ENCODE measurements at places on chromosomes 16 and 17.

DNA sequence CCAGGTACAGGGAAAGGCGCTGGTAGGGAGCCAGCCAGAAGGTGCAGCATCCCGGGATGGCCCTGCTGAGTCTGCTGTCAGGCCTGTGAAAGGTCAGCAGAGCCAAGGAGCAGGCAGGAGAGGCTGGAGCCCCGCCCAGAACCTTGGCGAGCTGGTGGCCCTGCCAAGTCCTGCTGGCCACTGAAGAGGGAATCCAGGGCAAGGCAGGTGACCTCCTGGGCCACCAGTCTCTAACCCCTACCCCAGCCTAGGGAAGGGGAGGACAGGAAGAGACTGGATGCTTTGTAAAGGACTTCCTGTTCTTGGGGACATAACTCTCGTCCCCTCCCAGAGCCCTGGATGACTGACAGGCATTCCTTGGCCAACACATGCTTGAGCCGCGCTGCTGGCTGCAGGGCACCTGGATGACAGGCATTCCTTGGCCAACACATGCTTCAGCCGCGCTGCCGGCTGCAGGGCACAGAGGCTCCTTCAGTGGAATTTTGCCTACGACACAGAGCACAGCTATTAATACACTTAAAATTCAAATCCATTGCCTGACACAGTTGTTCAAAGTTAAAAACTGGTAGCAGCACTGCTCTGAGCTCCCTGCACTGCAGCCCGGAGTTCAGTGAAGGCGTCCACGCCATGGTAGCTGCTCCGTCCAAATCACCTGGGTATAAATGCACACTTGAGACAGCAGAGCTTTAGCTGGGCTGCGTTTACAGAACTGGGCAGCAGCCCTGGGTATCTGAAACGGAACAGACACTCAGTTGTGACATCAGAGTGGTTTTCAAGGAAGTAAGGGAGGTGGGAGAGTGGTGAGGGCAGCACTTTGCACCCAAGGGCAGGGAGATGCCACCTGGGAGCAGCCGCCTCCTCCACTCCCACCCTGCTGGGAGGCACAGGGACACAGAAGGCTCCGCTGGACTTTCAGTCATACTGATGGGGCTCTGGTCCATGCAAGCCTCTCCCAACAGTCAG, 2.0 kb upstream of the BRICD5 start:
- DNase-seq: peak; percentile 56

DNA sequence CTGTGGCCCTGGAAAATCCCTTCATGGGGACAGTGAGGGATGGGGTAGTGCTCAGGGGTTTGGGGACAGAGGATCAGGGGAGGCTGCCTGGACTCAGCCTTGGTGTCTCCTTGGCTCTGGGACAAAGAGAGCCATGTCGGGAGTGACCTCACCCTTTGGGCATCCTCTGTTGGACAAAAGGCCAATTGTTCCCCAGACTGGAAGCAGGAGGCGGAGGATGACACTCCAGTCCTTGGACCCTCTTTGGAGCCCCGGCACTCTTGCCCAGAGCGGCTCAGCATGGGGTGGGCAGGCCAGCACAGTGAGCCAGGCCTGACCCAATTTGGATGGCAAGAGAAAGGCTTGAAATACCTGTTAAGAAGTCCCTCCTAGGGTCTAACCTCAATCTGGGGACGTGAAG, 39.4 kb upstream of the PHB1 start:
- DNase-seq: no peak

GRCh38 chr16:89395150-89396142, 94.9 kb downstream of the ANKRD11 start:
- no peak for DNase-seq

GRCh38 chr17:75128694-75129505, 2.6 kb downstream of the NT5C start:
- no peak for DNase-seq

GRCh38 chr17:5672141-5672540, 87.8 kb upstream of the NLRP1 start:
- no peak for DNase-seq

- no peak for DNase-seq
Measured at GRCh38 chr16:86288716-86289294, 221.5 kb upstream of the FOXF1 start.

GRCh38 chr16:23999663-24000062, 163.9 kb downstream of the PRKCB start:
- DNase-seq: peak; percentile 69

DNA sequence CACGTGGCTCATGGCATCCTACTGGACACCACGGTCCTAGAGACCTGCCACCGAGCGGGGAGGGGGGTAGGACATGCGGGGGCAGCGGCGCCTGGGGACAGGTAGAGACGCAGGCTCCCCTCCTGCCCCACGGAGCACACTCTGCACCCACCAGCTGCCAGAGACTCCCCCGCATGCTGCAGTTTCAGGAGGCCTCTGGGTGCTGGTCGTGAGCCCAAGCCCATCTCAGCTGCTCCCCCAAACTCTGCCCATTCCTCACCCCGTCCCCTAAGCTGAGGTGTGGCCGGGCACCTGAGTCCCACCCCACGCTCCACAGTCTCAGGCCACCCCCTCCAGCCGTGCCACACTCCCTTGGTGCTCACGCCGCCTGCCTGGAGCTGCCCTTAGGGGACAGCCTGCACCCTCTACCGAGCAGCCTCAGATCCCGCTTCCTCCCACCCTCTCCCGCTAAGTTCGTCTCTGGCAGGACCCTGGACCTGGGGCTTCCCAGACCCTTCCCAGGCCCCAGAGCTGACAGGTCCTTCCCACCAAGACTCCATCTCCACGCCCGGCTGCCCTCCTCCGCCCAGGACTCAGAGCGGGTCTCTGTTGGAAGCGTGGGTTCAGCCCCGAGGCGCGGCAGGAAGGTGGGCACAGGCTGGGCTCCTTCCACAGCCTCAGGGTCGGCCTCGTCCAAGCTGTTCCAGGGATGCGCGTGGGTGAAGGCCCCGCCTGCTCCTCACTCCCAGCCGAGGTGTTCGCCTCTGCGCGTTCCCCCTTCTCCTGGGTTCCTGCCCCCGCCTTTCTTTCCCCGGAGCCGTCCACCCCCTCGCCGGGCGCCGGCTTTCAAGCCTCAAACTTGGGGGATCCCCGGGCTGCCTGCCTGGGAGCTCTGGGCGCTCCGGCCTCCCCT, 1.3 kb downstream of the RAB40B start:
- peak; percentile 62 for DNase-seq

- no peak for DNase-seq
Measured at GRCh38 chr16:68234188-68235107, 1.5 kb downstream of the ESRP2 start.

DNA sequence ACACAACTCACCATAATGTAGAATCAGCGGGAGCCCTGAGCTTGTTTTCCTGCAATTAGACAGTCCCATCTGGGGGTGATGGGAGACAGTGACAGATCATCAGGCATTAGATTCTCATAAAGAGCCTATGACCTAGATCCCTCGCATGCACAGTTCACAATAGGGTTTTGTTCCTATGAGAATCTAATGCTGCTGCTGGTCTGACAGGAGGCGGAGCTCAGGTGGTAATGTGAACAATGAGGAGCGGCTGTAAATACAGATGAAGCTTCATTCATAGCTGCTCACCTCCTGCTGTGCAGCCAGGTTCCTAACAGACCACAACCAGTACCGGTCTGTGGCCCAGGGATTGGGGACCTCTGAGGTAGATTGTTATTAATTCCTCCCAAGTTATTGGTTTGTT, 2.9 kb upstream of the DOK4 start:
- DNase-seq: no peak

DNA sequence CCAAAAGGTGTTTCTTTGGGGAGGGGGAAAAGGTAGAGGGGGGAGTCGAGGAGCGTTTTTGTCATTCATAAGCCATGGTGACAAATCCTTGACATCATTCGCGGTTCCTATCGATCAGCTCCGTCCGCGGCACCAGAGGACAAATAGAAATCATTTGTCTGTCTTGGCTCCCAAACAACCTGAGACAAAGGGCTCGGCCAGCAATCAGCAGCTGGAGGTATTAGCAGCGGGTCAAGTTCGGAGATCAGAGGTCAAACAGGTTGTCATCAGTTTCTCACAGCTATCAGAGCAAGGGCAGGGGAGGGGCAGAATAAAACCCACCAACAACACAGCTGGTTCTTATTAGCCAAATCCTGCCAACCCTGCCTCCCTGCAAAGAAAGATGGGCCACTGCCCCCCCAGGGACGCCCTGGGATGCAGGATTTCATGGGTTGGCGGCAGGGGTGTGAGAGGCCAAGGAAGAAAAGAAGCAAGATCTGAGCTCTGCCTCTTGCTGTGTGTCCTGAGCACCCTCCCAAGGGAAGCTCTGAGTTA, 145.3 kb upstream of the LHX1 start:
- DNase-seq: no peak

DNA sequence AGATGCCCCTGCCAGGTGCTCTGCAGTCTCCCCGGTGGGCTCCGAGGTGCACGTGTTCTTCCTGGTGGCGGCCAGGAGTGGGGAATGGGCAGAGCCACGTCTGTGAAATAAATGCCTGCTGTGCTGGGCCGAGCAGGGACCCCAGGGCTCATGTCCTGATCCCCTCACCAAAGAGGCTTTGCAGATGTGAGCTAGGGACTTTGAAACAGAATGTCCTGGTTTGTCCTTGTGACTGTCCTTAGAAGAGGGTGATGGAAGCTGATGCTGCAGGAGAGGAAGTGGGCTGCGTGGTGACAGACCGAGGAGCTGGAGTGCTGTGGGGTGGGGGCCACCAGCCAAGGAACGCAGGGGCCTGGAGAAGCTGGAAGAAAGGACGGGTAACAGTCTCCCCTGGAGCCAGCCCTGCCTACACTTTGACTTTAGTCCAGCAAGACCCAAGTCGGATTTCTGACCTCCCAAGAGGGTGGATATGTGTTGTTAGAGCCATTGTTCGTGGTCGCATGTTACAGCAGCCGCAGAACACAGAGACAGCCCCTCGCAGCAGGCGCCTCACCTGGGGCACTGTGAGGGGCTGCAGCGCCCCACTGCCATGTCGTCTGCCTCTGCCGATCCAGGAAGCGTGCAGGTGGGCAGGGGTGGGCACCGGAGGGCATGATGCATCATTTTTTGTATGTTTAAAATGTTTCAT, 217.9 kb upstream of the CIBAR2 start:
- no peak for DNase-seq

DNA sequence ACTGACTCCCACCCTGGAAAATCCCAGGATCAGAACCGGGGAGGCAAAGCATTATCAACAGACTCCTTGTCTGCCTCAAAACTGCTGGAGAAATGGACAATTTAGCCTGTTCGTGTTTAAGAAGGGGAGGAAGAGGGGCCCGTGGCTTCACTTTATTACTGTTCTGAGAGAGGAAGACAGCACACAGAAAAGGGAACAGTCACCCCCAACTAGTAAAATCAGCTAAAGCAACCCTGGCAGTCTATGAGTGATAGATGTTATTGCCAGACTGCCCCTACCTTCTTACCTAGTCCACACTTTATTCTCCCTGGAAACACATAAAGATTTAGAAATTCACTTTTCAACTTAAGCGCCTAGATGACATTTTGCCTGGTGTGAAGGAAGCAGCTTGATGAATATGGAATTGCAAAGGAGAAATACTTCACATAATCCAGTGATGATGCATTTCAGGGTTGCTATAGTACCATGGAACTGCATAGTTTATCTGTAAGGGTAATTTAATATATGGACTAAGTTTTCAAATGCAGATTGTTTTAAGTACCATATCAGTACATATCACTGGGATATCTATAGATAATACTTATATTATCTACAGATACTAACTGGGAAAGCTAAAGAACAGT, 36.9 kb upstream of the TRAP1 start:
- DNase-seq: no peak

- DNase-seq: peak; percentile 40
Measured at GRCh38 chr17:49646391-49647255, 31.3 kb downstream of the SPOP start.

DNA sequence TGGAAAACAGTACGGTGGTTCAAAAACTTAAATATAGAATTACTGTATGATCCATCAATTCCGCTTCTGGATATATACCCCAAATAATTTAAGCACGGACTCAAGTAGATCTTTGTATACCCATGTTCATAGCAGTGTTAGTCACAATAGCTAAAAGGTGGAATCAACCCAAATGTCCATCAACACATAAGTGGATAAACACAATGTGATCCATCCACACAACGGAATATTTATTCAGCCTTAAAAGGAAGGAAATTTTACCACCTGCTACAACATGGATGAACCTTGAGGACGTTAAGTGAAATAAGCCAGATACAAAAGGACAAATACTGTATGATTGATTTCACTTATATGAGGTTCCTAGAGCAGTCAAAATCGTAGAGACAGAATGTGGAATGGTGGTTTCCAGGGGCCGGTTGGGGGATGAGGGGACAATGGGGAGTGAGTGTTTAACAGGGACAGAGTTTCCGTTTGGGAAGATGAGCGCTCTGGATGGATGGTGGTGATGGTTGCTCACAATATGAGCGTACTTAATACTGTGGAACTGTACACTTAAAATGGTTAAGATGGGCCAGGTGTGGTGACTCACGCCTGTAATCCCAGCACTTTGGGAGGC, 5.4 kb upstream of the RNF222 start:
- no peak for DNase-seq

DNA sequence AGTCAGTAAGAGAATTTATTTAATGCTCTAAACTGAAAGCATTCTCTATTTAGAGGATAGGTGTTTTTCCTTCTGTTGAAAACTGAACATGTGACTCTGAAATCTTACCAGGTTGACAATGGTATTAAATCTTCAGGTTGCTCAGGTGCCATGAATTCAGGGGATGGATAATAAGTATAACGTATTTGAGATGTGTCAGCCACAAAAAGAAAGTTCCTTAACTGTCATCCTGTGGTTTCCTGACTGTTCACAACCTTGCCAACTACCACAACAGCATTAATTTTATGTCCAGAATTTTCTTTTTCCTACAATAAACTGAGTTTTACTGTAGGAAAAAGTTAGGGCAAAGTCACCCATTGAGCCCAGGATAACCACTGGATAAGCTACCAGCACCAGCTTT, 243.3 kb upstream of the PSMD7 start:
- DNase-seq: no peak

GRCh38 chr16:47876511-47876910, 279.3 kb downstream of the ABCC12 start:
- no peak for DNase-seq

DNA sequence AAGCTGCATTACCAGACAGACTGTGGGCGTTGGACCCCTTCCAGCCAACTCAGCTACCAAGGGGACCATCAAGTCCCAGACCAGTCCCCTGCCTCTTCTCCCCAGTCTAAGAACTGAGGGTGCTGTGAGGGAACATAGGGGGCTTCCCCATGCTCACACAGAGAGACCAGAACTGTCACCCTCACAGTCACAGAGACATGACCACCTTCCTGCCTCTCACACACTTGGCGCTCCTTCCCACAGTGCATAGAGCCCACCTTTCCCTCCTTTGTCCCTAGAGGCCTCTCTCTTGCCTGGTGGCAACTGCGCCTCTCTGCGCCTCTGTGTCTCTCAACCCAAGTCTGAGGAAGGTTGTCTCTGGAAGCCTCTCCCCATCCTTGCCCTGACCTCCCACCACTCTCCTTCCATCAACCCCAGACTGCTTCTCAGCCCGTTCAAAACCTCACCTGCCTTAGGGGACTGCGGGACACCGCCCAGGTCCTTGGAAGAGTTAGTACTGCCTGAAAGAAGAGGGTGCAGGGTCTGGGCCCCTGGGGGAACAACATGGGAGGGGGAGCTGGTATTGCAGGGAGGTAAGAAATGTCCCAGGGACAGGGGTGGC, 6.1 kb upstream of the LHX1 start:
- DNase-seq: no peak

Data from suppressor macrophage treated with lipopolysaccharide for 1 hour (primary cell).